ENCODE measurements at places on chromosomes 16 and 17. TPM values are rescaled to one million over a fixed set of nuclear protein-coding genes. Genes with fewer than 3 reads are reported as not detected.

GRCh38 chr16:68408967-68409366 is 39.3 kb downstream of the SMPD3 start:
- DNase-seq = no peak

DNA sequence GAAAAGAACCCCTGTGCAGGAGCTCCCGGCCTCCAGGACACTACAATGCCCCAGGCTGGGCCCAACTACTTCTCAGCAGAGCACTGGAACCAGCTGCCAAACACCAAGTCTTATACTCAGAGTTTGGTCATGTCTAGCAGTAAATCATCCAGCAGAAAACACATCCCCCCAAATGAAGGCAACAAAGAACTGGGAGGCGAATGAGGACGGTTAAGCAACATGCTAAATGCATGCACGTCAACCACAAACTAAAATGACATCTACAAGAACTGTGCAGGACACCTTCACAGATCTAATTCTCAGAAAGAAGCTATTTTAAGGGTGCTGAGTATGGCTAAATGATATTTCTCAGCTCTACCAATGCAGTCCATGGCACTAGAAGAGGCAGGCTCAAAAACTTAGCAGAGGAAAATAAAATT is 7.6 kb upstream of the IRX5 start:
- DNase-seq = no peak

GRCh38 chr16:11674001-11674817 is 6.0 kb downstream of the SNN start:
- no peak for DNase-seq

DNA sequence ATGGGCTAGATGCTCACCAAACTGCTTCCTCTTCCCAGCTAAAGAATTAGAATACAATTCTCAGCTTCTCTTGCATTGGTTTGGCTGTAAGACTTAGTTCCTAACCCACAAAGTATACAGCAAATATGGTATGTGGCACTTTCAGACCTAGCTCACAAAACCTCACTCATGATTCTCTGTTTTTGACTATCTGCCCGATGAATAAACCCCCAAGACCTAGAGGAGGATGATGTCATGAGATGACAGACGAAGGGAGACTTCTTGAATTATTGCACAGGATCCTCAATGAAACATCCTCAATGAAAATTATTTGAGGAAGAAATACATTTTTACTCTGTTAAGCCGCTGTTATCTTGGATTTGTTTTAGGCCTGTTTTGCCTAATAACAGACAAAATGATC is 14.3 kb downstream of the CNOT1 start:
- DNase-seq = no peak

DNA sequence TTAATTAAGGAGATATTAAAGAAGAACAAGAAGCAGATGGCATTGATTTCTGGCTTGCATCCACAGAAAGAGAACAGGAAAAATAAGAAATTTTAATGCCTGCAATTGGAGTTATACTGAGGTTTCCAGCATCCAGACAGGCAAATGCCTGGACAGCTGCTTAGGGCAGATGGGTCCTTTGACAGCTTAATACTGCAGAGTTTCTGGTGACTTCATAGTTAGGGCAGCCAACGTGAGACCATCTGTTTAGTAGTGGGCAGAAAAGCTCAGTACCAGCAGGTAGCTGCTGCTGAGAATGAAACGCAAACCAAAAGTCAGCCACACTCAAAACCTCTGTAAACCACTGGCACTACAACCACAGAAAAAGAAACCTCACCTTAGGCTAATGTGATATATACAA is 109.8 kb downstream of the CDK5R1 start:
- no peak for DNase-seq

DNA sequence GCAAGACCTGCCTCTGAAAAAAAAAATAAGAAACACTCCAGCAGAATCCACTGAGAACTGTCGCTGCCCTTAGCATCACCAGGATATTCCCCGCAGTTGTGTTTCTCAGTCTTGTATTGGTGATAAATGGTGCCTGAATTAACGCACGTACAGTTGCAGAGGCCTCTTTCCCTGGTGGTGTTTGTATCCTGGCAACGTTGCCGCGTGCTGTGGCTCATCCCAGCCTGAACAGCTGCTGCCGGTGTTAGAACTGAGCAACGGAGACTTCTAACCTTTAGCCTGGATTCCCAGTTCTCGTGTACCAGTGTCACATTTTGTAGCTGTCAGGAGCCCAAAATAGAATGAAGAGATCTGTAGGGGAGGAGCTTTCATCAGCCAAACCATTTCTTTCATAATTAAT is 4.8 kb downstream of the MLYCD start:
- DNase-seq = peak; percentile 55

DNA sequence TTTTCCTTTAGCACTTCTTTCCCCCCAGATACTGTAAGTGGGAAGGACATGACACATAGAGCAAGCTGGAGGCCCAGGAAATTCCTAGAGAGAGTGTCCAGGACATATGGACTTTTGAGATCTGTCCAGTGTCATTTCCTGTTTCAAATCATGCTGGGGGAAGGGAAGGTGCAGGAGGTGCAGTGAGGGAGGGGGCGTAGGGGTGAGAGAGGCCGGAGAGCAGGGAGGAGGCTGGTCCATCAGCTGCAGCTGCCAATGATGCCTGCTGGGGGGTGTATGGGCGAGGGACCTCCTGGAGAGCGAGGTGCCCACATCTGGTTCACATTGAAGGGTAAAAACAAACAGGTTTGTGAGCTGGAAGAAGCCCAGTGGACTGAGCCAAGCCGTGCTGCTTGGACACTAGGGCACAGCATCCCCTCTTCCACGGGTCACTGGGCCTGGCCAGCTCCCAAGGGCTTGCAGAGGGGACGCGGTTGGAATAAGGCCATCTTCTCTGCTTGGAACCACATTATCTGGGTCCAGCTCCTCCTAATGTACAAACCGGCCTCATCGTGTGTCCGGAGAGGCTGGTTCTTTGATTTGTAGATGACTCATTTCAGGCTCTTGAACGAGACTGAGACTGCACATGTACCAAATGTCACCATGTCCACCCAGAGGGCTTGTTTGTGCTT is 70.4 kb upstream of the SMURF2 start:
- no peak for DNase-seq

GRCh38 chr16:58515871-58516767 is 802 bp downstream of the SETD6 start:
- DNase-seq = no peak

DNA sequence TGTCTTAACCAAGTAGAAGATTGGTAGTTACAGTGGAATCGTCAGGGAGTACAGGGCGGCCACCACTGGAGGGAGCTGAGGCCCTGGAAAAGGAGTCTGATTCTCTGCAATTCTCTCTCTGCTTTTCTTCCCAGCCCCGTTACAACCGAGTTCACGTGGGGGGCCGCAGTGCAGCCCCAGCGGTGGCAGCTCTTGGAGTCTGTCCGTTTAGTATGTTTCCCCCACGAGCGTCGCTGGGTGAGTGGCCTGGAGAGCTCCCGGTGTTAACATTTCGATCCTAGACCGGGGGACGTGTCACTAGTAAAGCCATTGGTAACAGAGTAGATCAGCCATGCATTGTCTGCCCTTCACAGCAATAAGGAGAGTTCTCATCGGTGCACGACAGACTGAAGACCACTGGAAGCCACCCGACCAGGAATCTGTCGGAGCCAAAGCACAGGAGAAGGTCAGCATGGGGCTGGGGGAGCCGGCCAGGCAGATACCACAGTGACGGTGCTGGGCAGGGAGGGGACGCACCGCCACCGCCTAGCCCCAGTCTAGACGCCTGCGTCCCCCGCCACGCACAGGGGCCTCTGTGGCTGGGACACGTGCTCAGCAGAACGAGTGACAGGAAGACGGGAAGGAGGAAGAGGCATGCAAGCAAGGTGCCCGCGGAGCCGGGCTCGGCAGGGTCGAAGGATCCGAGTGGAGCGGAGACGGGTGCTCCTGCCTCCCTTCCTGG is 15.7 kb downstream of the SLC16A3 start:
- DNase-seq = no peak

- DNase-seq = no peak
Measured at GRCh38 chr16:2710711-2711231, 9.3 kb downstream of the PRSS27 start.

DNA sequence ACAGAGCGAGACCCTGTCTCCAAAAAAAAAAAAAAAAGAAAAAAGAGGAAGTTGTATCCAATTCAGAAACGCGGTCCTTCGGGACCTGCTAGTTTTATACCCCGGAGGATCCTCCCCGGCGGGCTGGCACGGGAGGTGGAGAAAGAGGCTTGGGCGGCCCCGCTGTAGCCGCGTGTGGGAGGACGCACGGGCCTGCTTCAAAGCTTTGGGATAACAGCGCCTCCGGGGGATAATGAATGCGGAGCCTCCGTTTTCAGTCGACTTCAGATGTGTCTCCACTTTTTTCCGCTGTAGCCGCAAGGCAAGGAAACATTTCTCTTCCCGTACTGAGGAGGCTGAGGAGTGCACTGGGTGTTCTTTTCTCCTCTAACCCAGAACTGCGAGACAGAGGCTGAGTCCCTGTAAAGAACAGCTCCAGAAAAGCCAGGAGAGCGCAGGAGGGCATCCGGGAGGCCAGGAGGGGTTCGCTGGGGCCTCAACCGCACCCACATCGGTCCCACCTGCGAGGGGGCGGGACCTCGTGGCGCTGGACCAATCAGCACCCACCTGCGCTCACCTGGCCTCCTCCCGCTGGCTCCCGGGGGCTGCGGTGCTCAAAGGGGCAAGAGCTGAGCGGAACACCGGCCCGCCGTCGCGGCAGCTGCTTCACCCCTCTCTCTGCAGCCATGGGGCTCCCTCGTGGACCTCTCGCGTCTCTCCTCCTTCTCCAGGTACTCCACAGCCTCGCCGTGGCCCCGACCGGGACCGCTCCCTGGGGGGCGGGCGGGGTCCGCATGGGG is at the start of gene CDH3:
CDH3 (plus strand) TSS at position 596 of the 779 bp plus-strand sequence; CDS start at position 666, 70 bp downstream.
- DNase-seq = peak; percentile 14

DNA sequence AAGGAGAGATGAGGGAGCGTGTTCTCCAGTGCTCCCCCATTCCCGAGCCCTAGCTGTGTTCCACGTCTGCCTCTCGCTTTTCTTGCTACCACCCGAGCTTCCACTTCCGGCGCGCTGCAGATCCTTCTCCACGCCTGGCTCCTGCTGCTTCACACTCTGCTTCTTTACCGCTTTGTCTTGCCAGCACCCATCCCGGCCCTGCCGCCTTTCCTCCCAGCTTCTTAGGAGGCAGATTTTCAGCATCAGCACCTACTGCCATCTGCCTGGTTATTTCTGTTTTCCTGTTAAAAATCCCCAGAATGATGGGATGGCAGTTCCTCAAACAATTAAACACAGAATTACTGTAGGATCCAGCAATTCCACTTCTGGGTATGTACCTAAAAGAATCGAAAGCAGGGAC is 64.7 kb downstream of the ELAC2 start:
- DNase-seq = no peak

DNA sequence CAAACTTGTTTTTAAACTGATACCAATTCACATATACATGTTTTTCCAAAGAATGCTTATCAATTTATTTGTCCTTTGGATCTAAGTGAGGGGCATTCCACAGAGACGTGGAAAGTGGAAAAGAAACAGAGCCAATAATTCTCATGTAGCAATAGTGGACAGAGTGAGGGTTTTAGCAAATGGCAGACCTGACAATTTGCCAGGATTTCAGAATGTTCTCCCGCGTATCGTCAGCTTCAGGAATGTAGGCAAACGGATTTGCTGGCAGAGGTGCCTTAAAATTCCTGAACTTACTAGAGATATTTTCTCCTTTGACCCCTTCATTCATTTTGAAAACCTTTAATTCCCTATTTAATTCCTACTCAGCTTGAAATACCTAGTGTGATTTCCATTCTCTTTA is 193.4 kb upstream of the CPHXL start:
- DNase-seq = no peak

DNA sequence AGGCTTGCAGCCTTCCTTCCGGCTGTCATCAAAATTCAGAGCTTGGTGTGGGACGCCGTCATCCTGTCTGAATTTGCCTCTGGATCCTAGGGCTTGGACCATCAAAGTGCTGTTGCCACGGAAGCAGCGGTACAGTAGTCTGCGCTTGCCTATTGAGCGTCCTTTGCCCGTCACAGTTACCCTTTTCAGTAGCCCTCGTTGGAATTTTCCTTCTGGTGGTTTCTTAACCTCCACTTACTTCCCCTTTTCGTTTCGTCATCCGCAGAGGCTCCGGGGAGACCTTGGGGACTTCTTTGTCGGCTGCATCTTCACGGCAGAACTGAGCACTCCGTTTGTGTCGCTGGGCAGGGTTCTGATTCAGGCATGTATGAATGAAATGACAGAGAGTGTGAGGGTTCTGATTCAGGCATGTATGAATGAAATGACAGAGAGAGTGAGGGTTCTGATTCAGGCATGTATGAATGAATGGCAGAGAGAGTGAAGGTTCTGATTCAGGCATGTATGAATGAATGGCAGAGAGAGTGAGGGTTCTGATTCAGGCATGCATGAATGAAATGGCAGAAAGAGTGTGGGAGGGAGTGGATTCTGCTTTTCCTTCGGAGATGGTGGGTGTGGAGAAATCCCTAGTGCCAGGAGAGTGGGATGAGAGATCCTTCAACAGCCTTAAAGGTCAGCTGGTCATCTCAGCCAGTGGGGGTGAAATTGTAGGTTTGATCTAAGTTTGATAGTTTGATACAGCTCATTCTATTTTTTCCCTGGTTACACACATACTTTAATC is 8.0 kb downstream of the TLCD3A start:
- DNase-seq = peak; percentile 23

Gene ZFP1
- total RNA-seq = 11.4 TPM

Gene CCL17
- not detected for total RNA-seq

Gene PDP2
- 18.6 TPM for total RNA-seq

Gene DNAAF8
- 2.5 TPM for total RNA-seq

Gene LRRC36
- total RNA-seq = 2.1 TPM

Gene ATP2A1
- 0.83 TPM for total RNA-seq

Gene ANKRD40CL
- total RNA-seq = 10.9 TPM

Gene CRYM
- total RNA-seq = 15.6 TPM

Gene KRT33A
- total RNA-seq = not detected

Gene LCMT1
- total RNA-seq = 31.0 TPM

Measured in mucosa of gallbladder (tissue), 1 donor.